A549 (cell line): ENCODE measurements at places on chromosomes 11 and 22. TPM values are rescaled to one million over a fixed set of nuclear protein-coding genes. Genes with fewer than 3 reads are reported as not detected.
A peak's percentile ranks its signal among the peaks of the same experiment; 100 is the strongest.

GRCh38 chr11:69453151-69453550 is 28.3 kb upstream of the LINC01488 start:
- no peak for DNase-seq

- DNase-seq, result no peak
Observed at GRCh38 chr11:91209306-91209705, 986.5 kb upstream of the CHORDC1 start.

DNA sequence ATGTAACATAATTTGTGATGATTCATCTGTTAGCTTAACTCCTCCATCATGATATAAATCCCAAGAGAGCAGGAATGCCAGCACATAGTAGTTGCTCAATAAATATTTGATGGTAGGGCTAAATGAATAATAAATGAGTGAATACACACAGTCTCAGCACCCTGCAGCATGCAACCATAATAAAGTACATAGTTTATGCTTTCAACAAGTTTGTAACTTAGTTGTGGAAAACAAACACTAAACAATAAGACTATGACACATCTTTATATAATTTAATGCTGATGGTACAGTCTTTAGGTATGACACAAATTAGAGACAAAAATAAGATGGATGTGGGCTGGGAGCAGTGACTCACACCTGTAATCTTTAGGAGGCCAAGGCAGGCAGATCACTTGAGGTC is 3.8 kb downstream of the ALKBH8 start:
- peak; percentile 36 for DNase-seq

DNA sequence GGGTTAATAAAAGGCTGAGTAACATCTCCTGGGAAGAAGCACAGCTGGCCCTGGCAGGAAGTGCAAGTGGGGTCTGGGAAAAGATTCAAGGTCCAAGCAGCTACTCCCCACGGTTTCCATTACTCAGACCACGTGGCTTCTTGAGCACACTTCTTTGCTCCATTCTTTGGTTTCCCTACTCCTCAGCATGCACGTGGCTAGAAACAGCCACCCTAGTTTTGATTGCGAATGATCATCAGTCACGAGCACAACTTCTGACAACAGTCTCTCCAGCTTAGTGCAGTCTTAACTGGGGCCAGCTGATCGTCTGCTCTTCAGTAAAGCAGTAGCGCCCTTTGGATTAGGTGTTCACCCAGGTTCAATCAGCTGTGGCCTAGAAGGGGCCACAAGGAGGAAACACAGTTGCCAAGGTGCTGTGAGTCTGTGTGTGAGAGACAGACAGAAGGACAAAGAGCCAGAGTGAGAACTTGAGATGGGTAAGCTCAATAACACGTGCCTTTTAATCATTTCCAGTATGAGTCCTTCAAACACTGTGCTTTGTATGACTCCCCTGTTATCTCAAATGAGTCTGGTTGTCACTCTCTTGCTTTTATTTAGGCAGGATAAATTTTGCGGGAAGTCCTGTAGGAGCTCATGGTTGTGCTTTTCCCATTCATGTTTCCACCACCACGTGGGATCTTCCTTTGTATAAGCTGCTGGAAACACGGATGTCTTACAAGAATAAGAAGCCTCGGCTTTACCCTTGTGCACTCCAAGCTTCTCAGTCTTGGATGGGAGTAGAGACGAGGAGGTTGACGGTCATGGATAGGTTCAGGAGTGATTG is 901 bp upstream of the PARVA start:
- DNase-seq, result no peak

GRCh38 chr22:29108137-29108536 is 35.3 kb downstream of the KREMEN1 start:
- DNase-seq, result peak; percentile 25

DNA sequence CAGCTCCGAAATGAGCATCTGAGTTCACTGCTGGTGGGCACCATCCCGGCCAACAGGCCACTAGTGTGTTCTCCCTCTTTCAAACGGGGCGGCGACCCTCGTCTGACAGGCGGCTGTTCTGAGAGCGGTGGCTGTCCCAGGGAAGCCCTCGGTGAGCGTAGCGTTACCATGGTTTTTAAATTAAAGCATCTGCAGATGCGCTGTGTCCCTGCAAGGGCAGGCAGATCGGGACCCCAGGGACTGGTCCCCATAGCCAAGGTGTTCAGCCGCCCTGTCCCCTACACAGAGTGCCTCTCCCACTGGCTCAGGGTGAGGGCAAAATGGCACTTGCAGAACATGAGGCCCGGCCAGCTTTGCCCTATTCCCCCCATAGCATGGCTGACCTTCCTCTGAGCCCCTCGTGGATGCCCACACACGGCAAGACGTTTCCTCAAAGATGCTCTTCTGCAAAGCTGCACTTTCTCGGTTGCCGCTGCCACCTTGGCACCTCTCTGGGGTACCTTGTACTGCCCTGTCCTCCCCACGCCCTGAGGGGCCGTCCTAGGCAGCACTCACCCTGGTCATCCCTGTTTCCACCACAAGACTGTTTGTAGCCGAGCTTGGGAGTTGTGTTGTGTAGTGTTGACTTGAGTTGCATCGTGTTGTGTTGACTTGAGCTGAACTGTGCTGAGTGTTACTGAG is 51.9 kb upstream of the KCNQ1OT1 start:
- DNase-seq, result no peak

DNA sequence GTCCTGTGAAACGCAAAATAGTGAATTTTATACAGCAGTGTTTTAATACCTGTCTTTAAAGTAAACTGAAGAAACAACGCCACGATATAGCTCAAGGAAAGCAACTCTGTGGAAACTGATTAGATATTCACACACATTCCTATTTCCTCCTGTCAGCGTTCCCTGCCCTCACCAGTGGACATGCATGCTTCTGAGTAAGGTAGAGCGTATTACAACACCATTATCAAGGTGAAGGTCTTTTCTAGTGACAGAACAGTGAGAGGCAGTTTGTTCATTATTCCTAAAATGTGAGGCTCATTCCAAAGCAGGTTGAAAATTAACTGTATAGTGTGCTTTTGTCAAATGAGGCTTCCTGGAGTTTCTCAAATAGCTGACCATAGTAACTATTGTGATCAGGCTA is 153.1 kb downstream of the DDX10 start:
- DNase-seq, result no peak

DNA sequence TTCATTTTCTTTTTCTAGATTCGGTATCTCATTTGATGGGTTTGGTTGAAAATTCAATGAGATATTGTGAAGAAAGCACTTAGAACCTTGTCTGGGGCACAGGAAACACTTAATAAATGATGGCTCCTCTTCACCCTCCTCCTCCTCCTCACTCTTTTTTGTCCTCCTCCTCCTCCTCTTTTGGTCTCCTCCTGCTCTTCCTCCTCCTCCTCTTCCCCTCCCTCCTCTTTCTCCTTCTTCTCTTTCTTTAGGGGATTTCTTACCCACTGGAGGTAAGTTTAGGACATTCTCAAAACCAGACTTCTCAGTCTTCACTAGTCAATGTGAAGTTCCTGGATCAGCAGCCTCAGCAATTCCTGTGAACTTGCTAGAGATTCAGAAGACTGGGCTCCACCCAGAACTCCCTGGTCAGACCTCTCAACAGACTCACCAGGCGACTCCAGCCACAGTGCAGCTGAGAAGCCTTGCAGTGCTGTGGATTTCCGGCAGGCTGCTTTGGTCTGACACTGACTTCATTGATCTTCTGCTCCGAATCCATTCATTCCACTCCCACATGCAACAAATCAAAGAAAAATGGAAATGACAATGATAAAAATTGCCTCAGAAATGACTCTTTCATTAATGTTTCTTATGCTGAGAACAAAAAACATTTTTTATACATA is 368.6 kb upstream of the B3GAT1 start:
- no peak for DNase-seq

- DNase-seq, result no peak
Observed at GRCh38 chr11:60950024-60950423, 2.0 kb downstream of the SLC15A3 start.

DNA sequence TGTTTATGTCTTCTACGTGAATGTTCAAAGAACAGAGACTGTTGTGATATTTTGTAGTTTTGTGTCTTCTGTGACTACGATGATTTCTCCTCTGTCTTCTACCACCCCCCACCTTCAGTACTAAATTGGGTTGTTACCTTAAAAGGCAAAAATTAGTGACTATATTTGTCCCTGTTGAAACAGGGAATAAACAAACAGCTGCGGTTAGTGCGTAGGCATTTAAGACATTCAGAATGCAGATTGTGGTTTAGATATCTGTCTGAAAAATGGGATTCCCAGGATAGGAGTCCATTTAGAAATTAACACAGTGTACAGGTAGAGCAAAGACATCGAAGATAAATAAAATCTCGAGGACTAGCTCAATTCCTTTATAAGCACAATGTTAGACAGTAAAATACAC is 15.6 kb upstream of the ARHGAP42 start:
- DNase-seq, result no peak

- no peak for DNase-seq
Observed at GRCh38 chr11:111990381-111990780, 34.8 kb upstream of the DLAT start.

- DNase-seq, result no peak
Observed at GRCh38 chr11:63880403-63880790, 36.6 kb downstream of the RCOR2 start.

GRCh38 chr11:61007383-61007955 is 36.0 kb downstream of the CD6 start:
- no peak for DNase-seq

DNA sequence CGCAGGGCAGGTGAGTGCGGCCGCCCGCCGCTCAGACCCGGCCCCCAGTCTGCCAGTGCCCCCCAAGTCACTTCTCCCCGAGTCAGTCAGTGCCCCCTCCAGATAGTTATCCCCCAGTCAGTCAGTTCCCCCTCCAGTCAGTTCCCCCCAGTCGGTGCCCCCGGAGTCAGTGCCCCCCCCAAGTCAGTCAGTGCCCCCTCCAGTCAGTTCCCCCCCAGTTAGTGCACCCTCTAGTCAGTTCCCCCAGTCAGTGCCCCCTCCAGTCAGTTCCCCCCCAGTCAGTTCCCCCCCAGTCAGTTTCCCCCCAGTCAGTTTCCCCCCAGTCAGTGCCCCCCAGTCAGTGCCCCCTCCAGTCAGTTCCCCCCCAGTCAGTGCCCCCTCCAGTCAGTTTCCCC is 411 bp downstream of the PPP6R2 start:
- no peak for DNase-seq

DNA sequence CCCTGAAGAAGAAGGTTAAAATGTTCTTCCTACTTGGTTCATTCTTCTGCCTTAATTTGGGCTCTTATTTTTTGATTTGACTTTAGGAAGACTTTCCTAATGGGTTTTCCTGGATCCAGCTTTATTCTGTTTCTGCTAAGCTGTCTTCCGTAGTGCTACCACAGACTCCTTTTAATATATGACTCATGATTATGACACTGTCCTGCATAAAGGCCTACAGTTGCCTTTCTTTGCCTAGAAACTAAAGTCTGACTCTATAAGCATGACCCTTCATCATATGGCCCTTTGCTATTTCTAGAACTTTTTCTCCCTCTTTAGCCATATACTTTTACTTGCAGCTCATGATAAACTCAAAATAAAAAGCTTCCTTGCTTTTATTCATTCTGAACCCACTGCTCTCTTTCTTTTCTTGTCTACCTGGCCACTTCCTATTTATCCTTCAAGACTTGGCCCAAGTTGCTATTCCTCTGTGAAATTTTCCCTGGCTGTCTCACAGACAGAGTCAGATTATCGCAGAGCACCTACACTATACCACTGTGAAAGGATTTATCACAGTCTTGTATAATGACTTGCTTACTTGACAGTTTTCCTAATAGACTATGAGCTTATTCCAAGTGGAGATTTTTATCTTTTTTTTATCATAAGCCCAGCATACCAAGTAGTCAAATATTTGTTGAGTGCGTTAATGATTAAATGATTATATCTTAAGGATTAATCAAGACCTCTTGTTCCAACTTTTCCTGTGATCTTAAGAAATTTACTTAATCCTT is 24.7 kb downstream of the TBCEL start:
- no peak for DNase-seq

- DNase-seq, result no peak
Observed at GRCh38 chr22:31130873-31131272, 8.1 kb downstream of the INPP5J start.

DNA sequence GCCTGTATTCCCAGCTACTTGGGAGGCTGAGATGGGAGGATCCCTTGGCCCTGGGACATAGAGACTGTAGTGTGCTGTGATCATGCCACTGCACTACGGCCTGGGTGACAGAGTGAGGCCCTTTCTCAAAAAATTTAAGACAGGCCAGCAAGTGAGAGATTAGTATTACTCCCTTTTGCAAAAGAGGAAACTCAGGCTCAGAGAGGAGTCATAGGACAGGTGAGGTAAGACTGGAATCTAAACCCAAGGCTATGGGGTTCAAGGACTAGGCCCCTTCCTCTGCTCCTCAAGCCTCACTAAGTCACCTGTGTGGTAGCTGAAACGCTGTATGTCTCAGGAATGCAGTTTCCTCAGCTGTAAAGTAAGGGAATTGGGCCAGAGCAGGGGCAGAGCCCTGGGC is 1.6 kb upstream of the P2RY2 start:
- no peak for DNase-seq

GRCh38 chr11:69360606-69361005 is 66.7 kb downstream of the MYEOV start:
- no peak for DNase-seq

GRCh38 chr22:31768422-31769059 is 14.7 kb downstream of the DEPDC5 start:
- DNase-seq, result no peak

DNA sequence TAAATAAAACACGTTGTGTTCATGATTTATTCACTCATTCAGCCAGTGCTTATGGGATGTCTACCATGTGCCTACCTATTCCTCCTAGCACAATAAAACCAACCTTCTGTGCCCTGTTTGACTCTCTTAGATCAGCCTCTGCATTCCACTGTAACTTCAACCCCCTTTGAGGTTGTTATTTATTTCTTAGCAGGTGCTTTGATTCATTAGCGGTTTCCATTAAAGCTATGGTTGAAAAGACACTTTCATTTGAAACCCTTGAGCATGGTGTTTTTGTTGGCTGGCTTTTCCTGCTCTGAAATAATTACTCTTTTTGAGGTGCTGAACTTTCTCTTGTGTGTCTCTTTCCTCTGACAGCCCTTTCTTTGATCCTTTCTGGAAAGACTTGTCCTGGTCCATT is 570.6 kb upstream of the LARGE1 start:
- DNase-seq, result no peak

The TOP3B gene
- polyA plus RNA-seq, result 19.8 to 22.6 TPM (median 21.0 TPM) in 3 replicates

The OR2AG1 gene
- polyA plus RNA-seq, result not detected in 3 replicates

The RAG2 gene
- not detected in 3 replicates for polyA plus RNA-seq

The OR56A1 gene
- not detected in 3 replicates for polyA plus RNA-seq

The LRFN4 gene
- polyA plus RNA-seq, result 33.9 to 50.0 TPM (median 44.7 TPM) in 3 replicates

The APBB1 gene
- 14.4 to 18.5 TPM (median 16.4 TPM) in 3 replicates for polyA plus RNA-seq

The ARHGAP8 gene
- polyA plus RNA-seq, result 1.2 to 1.5 TPM (median 1.4 TPM) in 3 replicates
